ENCODE measurements at places on chromosomes 7 and 10. TPM values are rescaled to one million over a fixed set of nuclear protein-coding genes. Genes with fewer than 3 reads are reported as not detected.
A peak's percentile ranks its signal among the peaks of the same experiment; 100 is the strongest.

DNA sequence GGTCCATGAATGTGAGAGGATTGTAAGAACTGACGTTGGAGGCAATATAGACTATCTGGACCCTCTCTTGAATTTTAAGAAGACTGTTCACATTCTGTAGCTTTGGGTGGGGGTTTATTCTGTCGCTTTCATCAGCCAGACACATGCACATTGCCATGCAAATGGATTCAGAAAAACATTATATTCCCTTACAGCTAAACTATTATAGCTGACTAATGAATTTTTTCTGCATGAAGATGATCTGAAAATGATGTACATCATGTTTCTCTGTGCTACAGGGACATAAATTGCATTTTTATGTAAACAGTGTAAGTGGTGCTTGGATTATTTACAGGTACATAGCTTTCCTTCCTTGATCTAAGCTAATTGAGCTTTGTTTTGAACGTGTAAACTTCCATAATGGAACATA lies 1.5 kb downstream of the MET start:
- peaks cover 39% of the 10 kb centered on the region for H3K4me1 ChIP-seq
- no peak for DNase-seq
- H3K27ac ChIP-seq = peak overlapping the region; percentile 93
- H3K27me3 ChIP-seq = no peaks in the 10 kb centered on the region

DNA sequence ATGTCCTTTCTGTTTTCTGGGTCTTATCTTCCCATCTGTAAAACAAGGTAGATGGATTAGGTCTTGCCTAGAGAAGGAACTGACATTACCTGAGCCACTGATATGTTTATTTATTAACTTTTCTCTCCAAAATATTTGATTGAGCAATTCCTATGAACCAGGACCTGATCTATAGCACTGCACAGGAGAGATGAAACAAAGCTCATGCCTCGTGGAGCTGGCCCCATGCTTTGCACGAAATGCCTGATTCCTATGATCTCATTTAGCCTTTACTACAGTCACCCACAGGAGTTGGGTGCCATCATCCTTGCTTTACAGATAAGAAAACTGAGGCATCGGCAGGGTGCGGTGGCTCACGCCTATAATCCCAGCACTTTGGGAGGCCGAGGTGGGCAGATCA lies 48.2 kb upstream of the ZMIZ1 start:
- no peaks in the 10 kb centered on the region for H3K4me1 ChIP-seq
- peaks cover 14% of the 10 kb centered on the region for H3K27me3 ChIP-seq
- no peaks in the 10 kb centered on the region for H3K36me3 ChIP-seq
- H3K4me3 ChIP-seq = no peak overlapping the region
- no peak overlapping the region for H3K27ac ChIP-seq

DNA sequence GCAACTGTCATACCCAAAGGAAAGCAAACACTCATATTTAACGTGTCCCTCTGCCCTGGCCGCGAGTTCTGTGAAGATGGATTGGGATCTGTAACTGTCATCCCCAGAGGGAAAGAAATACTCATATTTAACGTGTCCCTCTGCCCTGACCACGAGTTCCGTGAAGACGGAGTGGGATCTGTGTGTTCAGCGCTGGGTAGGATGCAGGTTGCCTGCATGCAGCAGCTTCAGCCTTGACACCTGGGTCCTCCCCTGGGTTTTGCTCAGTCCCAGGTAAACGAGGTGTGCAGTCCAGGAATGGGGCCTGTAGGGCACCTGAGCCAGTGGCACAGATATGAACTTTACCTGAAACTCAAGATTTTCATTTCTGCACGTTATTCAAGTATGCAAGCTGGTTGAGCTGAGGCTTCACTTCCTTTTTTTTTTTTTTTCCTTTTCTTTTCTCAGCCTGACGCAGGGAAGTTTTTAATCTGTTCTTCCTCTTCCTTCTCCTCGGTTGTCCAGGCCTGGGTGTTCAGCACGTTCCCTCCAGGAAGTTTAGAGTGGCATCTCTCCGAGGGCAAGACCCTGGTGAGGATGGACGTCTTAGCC lies 159.0 kb upstream of the SHH start:
- H3K36me3 ChIP-seq = no peaks in the 10 kb centered on the region
- H3K4me3 ChIP-seq = no peak overlapping the region
- 0 out of 2 replicates have a peak, but pooled peaks cover 2% of the 10 kb centered on the region for H3K27me3 ChIP-seq
- DNase-seq = no peak

DNA sequence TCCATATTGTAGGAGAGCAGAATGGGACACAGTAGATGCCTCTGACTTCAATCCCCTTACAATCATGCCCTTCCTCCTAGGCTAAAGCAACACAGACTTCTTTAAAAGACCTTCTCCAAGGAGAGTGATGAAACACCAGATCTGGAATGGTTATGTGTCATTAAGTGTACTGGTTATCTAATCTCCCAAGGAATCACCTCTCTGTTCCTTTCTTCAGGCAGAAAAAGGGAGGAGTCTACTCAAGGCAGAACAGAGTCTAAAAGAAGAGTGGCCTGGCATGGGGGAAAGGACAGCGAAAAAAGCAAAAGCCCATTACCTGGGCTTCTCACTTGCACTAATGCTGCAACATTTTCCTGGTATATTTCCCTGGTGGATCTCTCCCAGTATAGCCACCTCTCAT lies 2.9 kb downstream of the ELMO1 start:
- no peak for DNase-seq
- no peaks in the 10 kb centered on the region for H3K36me3 ChIP-seq
- H3K4me3 ChIP-seq = no peak overlapping the region
- peaks cover 36% of the 10 kb centered on the region for H3K27me3 ChIP-seq

DNA sequence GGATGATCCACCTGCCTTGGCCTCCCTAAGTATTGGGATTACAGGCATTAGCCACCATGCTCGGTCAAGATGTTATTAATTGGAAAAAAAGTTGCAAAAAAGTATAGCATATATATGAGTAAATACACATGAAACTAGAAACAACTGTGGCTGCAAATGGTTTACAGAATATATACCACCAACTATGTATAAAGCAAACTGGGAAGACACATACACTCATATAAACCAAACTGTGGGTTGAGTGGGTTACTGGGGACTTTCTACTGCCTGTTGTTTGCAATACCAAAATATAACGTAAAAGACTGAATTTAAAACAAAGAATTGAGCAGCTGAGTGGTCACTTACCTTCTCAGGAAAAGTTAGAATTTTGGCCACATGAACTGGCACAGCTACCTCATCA lies 8.1 kb downstream of the POLR3A start:
- no peaks in the 10 kb centered on the region for H3K27me3 ChIP-seq
- H3K36me3 ChIP-seq = peaks cover 87% of the 10 kb centered on the region
- H3K4me3 ChIP-seq = no peak overlapping the region
- H3K27ac ChIP-seq = no peak overlapping the region

- H3K27ac ChIP-seq = no peak overlapping the region
- H3K4me3 ChIP-seq = no peak overlapping the region
- H3K4me1 ChIP-seq = no peaks in the 10 kb centered on the region
- no peaks in the 10 kb centered on the region for H3K36me3 ChIP-seq
These were observed 163.9 kb downstream of the JCAD start for GRCh38 chr10:29895456-29895855.

DNA sequence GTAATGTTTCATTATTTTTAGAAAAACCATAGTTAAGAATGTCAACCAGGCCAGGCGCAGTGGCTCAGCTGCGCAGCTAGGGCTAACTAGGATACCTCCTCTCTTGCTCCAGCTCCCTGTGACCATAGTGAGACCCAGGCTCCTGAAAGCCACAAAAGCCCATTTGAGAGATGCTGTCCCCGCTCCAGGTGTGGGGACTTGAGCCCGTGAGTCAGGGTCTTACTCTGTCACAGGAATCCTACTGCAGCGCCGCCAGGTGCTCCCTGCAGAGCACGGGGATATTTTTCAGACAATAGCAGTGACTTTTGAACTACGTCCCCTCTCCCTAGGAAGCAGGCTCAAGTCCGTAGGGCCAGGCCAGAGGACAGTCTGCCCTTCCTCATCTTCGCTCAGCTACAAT lies 75.6 kb upstream of the NRBF2 start:
- H3K4me1 ChIP-seq = peaks cover 15% of the 10 kb centered on the region
- no peak for DNase-seq
- H3K36me3 ChIP-seq = no peaks in the 10 kb centered on the region
- no peak overlapping the region for H3K4me3 ChIP-seq

GRCh38 chr10:101297901-101298486 lies 56.0 kb upstream of the BTRC start:
- H3K4me1 ChIP-seq = no peaks in the 10 kb centered on the region
- DNase-seq = peak; percentile 57
- no peaks in the 10 kb centered on the region for H3K27me3 ChIP-seq
- no peak overlapping the region for H3K27ac ChIP-seq
- no peaks in the 10 kb centered on the region for H3K36me3 ChIP-seq
- H3K4me3 ChIP-seq = no peak overlapping the region

DNA sequence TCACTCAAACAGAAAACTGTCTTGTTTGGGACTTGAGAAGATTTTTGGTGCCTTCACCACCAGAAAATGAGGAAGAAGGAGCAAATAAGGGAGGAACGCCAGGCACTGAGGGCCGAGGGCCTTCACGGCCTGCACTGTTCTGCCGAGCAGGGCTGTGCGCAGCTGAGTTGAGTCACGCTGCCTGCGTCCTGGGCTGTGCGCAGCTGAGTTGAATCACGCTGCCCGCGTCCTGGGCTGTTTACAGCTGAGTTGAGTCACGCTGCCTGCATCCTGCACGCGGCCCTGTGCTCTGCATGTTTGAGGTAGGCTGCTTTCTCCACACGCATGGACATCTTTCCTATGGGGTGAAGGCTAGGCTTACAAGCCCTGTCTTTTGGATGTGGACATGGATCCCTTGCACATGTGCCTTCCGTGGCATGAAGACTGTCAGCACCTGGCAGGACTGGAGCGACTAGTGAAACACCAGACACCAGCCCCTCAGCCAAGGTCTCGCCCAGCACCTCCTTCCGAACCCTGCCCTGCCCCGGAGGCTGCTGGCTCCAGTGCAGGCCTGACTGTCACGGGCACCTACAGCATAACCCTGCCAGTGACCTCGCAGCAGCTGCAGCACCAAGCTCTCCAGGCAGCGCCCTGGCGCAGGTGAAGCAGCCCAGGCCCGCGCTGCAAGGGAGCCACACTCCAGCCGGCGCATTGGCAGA lies 96.7 kb downstream of the HTR5A start:
- peaks cover 4% of the 10 kb centered on the region for H3K4me1 ChIP-seq
- no peak overlapping the region for H3K27ac ChIP-seq
- H3K27me3 ChIP-seq = peaks cover 49% of the 10 kb centered on the region
- H3K4me3 ChIP-seq = no peak overlapping the region
- no peaks in the 10 kb centered on the region for H3K36me3 ChIP-seq

DNA sequence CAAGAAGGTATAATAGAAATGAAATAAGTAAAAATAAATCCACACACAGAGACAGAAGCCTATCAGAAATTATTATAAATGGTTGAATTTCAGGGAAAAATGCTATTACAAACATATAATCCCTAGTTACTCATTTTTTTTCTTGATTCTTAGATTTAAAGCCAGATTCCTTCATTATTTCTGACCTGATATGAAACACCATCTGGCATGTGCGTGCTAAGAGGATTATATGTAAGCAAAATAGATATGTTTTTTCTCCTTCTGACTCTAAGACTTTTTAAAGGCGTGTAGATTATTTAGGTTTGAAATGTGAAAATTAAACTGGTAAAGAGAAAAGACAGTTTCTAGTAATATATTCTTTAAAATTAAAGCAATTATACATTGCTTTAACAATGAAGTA lies 236.7 kb upstream of the ETV1 start:
- H3K36me3 ChIP-seq = no peaks in the 10 kb centered on the region
- H3K4me3 ChIP-seq = no peak overlapping the region
- no peak for DNase-seq
- H3K27ac ChIP-seq = no peak overlapping the region
- H3K27me3 ChIP-seq = no peaks in the 10 kb centered on the region

DNA sequence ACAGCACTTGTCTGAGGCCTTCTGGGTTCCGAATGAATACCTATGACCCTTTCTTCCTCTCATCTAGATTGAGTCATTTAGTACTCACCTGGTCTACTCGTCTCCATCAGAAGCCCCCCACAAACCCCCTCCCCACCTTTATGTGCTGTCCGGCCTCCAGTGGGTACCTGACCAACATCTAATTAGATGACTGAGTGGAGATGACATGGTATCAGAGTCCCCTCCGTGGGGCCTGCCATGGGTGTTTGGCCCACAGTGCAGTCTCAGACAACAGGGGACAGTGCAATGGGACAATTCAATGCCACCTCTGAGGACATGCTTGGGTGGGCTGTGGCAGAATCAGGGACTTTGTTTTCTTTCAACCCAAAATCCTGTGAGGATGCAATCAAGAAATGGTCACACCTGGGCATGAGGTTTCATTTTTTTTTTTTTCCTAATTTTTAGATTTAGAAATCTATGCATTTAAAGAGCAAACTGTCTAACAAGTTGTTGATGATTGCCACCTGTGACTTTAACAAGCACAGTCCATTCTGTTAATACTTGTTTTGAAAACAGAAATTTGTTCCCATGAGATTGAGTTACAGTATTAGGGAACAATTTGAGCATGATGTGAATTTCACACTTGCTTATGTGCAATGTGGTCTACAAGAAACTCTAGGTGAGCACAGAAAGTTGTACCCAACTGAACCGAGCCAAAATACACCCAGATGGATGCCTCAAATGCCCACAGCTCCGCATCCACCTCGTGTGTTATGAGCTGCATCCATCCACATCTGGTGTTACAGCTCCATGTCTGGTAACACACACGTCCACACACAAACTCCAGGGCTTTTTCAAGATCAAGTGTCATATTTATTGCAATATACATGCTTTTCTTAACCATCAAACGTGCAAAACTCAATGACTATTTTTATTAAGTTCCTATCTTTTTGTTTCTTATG lies 27.5 kb downstream of the GPRIN2 start:
- no peak overlapping the region for H3K27ac ChIP-seq
- DNase-seq = no peak
- peaks cover 19% of the 10 kb centered on the region for H3K4me1 ChIP-seq
- H3K4me3 ChIP-seq = no peak overlapping the region
- no peaks in the 10 kb centered on the region for H3K36me3 ChIP-seq
- H3K27me3 ChIP-seq = no peaks in the 10 kb centered on the region

DNA sequence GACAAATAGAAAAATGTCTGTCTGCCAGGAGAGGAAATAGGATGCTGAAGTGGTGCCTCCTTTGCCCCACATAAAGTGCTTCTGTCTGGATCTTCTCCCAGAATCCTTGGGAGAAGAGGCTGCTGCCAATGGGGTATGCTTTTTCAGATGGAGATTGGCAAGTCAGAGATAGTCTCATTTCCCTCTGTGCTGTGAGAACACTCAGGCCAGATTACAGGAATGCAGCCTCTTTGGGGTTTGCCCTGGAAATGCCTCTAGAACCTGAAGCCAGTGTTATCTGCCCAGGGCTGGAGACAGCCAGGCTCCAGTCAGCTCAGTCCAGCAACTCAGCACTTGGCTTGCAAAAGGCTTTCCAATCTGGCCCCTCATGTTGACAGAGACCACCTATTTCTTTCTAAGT lies 119.1 kb upstream of the PHYHIPL start:
- H3K27ac ChIP-seq = no peak overlapping the region
- no peak for DNase-seq
- peaks cover 45% of the 10 kb centered on the region for H3K27me3 ChIP-seq
- no peaks in the 10 kb centered on the region for H3K4me1 ChIP-seq
- H3K36me3 ChIP-seq = no peaks in the 10 kb centered on the region

UPK3B gene
- total RNA-seq = 3.0 TPM

MAD1L1 gene
- total RNA-seq = 146 TPM

TAF3 gene
- 1.2 TPM for total RNA-seq

KCND2 gene
- total RNA-seq = 0.17 TPM

SPDYE9 gene
- not detected for total RNA-seq

Data from PC-3 (cell line).